ENCODE measurements at places on chromosomes 6 and 20. TPM values are rescaled to one million over a fixed set of nuclear protein-coding genes. Genes with fewer than 3 reads are reported as not detected.

Gene RAD21L1
- not detected for total RNA-seq

DNA sequence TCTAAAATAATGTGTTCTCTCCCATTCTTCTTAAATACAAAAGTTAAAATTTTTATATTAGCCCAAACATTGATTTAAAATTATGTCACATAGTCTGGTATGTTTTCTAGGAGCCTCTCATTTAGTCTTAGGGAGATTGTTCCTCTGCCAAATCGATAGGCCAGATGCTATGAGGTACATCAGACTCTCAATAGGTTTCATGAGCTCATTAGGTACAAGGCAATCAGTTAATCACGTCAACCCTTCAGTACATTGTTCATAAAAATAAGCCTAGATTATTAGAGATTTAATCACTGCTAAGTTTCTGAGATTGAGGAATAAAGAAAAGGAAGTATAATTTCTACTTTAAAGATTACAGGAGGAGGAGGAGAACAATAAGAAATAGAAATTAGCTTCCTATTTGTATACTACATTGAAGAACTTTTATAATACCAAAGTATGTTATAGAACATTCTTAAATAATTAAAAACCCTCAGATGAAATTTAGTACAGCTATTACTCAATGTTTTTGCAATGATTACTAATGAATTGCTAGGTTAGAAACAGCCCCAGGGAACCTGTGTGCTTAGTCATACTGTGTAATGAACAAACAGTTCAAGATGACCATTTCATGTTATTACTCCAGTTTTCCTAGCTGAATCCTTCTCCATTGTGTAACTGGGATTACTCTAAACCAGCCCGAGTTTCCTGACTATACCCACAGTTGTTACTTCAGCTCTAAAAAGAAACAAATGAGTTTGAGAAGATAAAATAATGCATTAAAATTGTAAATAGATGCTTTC is 117.0 kb downstream of the BMP5 start:
- no peak for DNase-seq

DNA sequence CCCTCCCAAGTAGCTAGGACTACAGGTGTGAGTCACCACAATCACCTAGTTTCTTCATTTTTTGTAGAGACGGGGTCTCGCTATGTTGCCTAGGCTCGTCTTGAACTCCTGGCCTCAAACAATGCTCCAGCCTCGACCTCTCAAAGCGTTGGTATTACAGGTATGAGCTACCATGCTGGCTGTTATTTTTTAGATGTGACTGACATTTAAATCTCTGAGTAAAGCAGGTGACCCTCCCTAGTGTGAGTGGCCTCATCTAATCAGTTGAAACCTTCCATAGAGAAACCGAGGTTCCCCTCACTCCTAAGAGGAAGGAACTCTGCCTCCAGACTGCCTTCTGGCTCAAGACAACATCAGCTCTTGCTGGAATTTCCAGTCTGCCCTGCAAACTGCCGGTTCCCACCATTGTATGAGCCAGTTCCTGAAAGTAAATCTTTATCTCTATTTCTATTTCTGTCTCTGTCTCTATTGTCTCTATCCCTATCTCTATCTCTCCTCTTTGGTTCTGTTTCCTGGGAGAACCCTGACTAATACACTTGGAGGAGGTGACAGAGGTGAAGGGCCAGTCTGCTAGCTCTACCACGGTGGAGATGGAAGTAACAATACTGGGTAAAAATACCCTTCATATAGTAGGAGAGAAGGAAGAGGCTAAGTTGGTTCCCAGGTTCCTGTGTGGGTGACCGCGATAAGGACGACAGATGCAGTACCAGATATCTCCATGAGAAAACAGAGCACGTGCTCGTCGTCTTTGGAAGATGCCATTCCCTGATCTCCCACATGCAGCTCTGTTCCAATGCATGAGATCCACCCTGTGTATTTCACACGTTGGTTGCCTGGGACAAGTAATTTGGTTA is 81.0 kb downstream of the MYB start:
- no peak for DNase-seq

GRCh38 chr6:121932076-121932991 is 467.1 kb upstream of the HSF2 start:
- DNase-seq: no peak

DNA sequence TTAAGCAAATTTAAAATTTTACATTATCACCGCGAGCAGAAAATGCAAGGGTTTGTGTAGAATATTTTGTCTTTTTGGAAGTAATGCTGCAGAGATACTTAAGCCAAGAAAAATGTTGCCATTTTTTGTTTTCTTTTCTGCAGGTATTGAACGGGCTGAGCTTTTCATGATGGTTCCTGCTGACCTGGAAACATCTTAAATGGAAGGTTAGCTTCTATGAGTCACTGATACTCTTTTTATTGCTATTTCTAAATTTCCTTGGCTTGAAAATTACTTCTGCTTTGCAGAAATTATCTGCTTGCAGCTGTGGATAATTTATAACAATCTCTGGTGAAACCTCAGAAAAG is 12.7 kb downstream of the SYTL3 start:
- no peak for DNase-seq

Gene KIF13A
- total RNA-seq: 0.30 TPM

Gene SLC22A3
- total RNA-seq: not detected

Gene FRMD1
- total RNA-seq: not detected

Gene PAX1
- total RNA-seq: not detected

- DNase-seq: no peak
Measured at GRCh38 chr20:34615477-34615876, 57.0 kb downstream of the MAP1LC3A start.

Gene TAPBP
- 148 TPM for total RNA-seq

DNA sequence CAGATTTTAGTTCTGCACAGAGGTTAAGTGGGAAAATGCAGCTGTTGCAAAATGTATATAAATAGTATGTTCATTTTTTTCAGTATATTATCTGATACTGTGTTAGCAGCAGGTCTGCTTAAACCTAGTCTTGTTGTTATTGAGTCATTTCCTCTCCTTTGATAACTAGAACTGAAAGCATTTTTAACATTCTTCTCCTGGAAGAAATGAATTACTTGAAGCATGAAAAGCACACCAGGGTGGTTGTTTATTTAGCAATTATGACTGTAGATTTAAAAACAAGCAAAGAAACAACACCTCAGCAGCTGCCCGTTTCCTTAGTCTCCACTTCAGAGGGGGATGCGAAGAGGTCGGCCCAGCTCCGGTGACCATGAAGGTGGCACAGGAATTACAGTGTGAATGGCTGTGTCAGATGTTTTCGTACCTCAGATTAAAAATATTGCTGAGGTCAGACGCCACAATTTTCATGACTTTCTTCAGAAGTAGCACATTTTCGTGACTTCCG is 53.5 kb downstream of the GOPC start:
- no peak for DNase-seq

DNA sequence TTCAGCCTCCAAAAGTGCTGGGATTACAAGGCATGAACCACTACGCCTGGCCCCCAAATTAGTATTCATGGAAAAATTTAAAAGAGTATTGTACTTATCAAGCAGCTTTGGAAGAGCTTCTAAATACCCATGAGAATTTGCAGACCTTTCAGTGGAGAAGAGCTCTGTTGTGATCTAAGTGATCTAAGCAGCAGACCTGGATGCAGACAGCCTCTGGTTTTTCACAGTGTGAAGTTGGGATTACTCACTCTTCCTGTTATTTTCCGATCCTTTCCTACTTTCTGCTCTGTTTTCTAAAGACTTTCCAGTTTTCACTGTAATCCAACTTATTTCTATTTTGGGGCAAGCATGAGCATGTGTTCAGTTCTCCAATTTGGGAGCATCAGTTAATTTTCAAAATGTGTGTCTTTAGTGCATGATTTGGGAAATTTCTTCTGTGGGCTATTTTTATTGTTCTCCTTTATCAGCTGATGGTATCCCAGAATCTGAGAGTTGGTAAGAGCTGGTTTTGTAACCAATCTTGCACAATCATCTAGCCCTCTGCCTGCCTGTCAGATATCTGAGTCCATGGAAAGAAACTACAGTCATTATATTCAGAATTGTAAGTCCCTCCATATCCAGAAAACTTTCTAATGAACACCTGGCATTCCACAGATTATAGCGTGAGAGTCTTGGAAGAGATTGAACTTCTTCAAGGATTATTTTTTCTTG is 207.7 kb upstream of the DTNBP1 start:
- no peak for DNase-seq

DNA sequence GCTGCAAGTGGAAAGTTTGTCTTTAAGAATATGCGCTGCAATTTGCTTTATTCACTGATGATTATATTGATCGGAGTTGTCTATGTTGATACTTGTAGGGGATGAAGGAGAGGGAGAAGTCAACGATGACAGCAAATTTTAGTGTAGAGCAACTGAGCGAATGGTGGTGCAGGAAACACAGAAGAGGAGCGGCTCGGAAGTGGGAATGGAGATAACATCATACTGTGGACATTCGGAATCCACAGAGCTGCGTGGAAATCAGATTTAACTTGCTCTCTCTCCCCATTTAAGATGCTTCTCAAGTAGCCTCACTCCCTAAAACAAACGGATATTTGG is 722 bp upstream of the TMEM14B start:
- DNase-seq: no peak

- peak; percentile 72 for DNase-seq
Measured at GRCh38 chr6:36962874-36963273, 8.3 kb downstream of the PI16 start.

Gene CBLN4
- not detected for total RNA-seq

GRCh38 chr20:40844332-40844731 is 155.3 kb upstream of the MAFB start:
- DNase-seq: no peak

GRCh38 chr20:62334881-62335280 is 32.1 kb downstream of the ADRM1 start:
- DNase-seq: no peak

Gene ULBP2
- 2.6 TPM for total RNA-seq

DNA sequence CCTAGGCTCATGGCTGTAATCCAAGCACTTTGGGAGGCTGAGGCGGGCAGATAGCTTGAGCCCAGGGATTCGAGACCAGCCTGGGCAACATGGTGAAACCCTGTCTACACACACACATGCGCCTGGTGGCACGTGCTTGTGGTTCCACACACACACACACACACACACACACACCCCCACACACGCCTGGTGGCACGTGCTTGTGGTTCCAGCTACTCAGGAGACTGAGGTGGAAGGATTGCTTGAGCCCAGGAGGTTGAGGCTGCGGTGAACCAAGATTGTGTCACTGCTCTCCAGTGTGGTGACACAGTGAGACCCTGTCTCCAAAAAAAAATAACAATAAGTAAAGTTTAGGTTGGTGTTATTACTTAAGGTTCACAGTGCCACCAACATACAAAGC is 165.8 kb downstream of the ZFAND3 start:
- DNase-seq: no peak

DNA sequence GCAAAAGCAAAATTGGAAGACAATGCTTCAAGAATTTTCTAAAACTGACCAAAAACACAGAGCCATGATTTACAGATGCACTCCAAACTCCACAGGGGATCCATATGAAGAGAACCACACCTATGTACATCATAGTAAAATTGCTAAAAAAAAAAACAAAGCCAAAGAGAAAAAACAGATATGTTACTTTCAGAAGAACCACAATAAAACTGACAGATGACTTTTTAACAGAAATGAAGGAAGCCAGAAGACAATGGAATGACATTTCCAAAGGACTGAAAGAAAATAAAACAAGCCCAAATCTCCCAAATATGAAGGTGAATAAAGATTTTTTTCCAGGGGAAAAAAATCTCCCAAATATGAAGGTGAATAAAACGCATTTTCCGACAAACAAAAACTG is 17.5 kb downstream of the TRERF1 start:
- no peak for DNase-seq

Measured in OCI-LY7 (cell line).